ENCODE measurements at places on chromosomes 7 and 10.

DNA sequence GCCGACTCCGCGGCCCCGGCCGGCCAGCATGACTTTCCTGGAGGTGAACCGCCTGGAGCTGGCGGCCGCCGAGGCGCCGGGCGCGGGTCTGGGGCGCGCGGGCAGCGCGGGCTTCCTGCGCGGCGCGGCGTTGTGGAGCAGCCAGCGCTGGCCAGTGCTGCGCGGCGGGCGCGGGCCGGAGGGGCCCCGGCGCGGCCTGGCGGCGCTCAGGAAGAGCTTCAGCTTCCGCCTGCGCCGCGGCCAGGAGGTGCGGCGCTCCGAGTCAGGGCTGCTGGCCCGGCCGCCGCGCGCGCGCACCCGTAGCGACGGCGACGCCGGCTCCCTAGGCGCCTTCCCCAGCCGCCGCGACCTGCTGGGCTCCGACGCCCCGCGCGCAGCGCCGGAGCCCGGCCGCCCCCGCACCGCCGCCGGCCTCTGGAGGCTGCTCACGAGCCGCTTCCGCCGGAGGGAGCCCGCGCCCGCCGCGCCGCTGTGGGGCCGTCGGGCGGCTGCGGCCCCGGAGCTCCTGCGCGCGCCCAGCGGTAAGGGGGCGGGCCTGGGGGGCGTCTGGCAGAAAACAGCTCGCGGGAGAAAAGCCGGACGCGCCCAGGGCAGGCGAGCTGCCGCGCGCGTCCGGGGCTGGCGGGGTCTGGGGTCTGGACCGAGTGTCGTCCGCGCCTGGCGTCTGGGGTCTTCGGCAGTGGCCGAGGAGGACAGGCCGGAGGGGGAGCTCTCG lies 29.0 kb downstream of the AGAP3 start:
- no peaks in the 10 kb centered on the region for H3K36me3 ChIP-seq
- H3K27me3 ChIP-seq = no peaks in the 10 kb centered on the region
- DNase-seq = peak; percentile 25
- no peak overlapping the region for H3K4me3 ChIP-seq

DNA sequence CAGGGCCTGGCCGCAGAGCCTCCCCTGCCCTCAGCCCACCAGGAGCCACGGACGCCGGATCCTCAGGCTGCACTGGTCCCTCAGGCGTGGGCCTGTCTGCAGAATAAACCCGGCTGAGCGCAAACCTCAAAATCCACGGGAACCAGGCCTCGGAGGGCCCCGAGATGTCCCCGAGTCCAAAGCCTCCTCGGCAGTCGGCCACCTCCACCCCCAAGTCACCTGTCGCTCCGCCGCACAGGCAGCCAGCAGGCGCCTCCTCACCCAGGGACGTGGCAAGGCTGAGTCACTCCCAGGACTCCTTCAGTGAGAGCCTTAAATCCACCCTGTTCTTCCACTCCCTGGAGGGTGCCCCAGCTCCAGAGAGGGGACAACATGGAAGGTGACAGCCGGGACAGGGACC lies 33.2 kb downstream of the STK32C start:
- DNase-seq = no peak
- no peaks in the 10 kb centered on the region for H3K27me3 ChIP-seq
- no peak overlapping the region for H3K27ac ChIP-seq
- no peak overlapping the region for H3K4me3 ChIP-seq
- no peaks in the 10 kb centered on the region for H3K4me1 ChIP-seq

DNA sequence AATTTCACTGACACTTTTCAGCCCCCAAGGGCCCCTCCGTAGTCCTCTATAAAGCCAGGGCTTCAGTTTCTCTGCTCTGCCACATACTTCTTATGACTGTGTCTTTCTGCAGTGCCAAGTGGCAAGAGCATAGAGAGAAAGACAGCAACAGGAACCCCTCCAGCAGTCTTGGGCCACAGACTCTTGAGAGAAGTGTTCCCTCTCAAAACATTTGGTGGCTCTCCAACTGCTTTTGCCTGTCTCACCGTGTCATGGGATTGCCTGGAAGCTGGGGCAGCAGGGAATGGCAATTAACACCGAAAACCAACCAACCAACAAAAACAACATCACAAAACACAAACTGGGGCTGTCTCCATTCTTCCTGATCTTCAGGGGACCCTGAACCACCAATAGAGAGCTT lies 73.8 kb upstream of the ELN start:
- H3K27ac ChIP-seq = no peak overlapping the region
- DNase-seq = no peak
- no peaks in the 10 kb centered on the region for H3K4me1 ChIP-seq
- no peaks in the 10 kb centered on the region for H3K27me3 ChIP-seq
- no peaks in the 10 kb centered on the region for H3K36me3 ChIP-seq

GRCh38 chr7:105578496-105578895 lies 2.8 kb downstream of the EFCAB10 start:
- H3K27ac ChIP-seq = no peak overlapping the region
- H3K36me3 ChIP-seq = no peaks in the 10 kb centered on the region
- no peak for DNase-seq
- peaks cover 7% of the 10 kb centered on the region for H3K4me1 ChIP-seq
- no peaks in the 10 kb centered on the region for H3K27me3 ChIP-seq

DNA sequence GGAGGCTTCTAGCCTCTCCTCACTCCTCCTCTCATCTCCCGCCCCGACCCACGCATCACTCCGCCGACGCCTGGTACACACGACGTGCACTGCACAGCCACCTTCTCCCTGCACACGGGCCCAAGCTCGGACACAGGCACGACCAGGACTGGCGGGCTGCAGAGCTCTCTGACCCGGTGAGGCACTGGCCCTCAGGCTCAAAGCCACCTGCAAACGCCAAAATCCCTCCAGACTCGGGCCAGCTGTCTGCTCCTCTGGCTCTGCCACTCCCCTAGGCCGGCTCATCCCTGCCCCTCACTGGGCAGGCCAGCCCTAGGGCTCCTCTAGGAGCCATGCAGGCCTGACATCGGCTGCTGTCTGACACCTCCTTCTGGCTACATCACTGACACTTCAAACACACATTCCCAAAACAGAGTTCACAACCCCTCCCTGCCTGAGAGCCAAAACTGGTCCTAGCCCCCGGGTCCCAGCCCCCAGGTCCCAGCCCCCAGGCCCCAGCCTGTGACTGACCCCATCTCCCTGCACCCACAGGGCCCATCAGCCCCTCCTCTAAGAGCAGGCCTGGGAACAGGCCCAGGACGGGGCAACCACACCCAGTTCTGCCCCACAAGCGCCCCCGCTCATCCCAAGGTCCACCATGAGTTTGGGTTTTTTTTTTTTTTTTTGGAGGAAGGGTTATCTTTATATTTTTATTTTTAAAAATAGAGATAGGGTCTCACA lies 35.1 kb downstream of the MAD1L1 start:
- no peaks in the 10 kb centered on the region for H3K4me1 ChIP-seq
- H3K4me3 ChIP-seq = no peak overlapping the region
- no peaks in the 10 kb centered on the region for H3K27me3 ChIP-seq
- no peaks in the 10 kb centered on the region for H3K36me3 ChIP-seq
- H3K27ac ChIP-seq = no peak overlapping the region

- H3K27ac ChIP-seq = no peak overlapping the region
- no peak for DNase-seq
- no peaks in the 10 kb centered on the region for H3K36me3 ChIP-seq
- no peaks in the 10 kb centered on the region for H3K4me1 ChIP-seq
- no peak overlapping the region for H3K4me3 ChIP-seq
Observed at GRCh38 chr10:4260483-4261124, 475.6 kb upstream of the KLF6 start.
